ENCODE measurements at places on chromosomes 3 and 15. TPM values are rescaled to one million over a fixed set of nuclear protein-coding genes. Genes with fewer than 3 reads are reported as not detected.
A peak's percentile ranks its signal among the peaks of the same experiment; 100 is the strongest.

GRCh38 chr3:188348435-188349244 lies 194.7 kb downstream of the LPP start:
- peak; percentile 53 for DNase-seq

The GPR149 gene
- not detected for total RNA-seq

The TM4SF18 gene
- total RNA-seq = 4.9 TPM

DNA sequence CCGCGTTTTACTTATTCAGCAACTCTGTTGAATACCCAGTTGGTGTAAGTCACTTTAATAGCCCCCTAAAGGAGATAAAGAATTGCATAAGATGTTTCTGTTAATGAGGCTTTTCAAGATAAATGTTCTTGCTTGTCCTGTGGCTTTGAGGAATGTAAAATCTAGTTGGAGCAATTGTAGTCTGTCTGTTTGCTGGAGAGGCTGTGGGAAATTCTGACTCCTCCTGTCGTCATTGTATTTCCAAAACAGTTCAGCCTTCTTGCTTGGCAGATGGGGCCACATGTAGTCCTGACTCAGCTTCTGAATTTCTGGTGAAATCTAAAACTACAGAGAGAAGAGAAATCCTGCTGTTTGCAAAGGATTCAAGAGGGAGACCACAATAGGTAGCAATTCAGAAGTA lies 114.4 kb downstream of the RYR3 start:
- no peak for DNase-seq

The PTX3 gene
- 175 TPM for total RNA-seq

The SH3GL3 gene
- total RNA-seq = 4.9 TPM

GRCh38 chr15:80275961-80276360 lies 23.9 kb upstream of the CTXND1 start:
- DNase-seq = no peak

DNA sequence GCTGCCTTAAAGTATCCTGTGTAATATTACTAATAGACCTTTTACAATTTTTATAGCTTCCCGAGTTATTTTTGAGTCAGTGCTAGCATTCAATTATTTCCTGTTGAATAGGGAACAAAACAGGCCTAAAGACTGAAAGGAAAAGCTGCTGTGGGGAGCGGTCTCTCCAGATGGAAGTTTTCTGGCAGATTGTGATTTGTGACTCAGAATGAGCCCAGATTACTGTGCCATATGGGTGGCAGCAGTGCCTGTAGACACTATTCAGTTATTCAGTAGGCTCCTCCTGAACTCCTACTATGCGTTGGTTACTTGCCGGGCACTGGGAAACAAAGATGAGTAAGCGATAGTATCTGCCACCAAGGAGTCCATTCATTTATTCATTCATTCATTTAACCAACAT lies 211.8 kb downstream of the CHST2 start:
- no peak for DNase-seq

- no peak for DNase-seq
These were observed 61.6 kb upstream of the CTNNB1 start for GRCh38 chr3:41137686-41138111.

GRCh38 chr15:67967871-67968431 lies 86.2 kb upstream of the PIAS1 start:
- peak; percentile 52 for DNase-seq

- DNase-seq = no peak
These were observed 8.1 kb upstream of the MINDY4B start for GRCh38 chr3:150913133-150913922.

The CRABP1 gene
- 5.1 TPM for total RNA-seq

Data from thoracic aorta (tissue), 2 donors.